Stimulated activated CD4-positive, alpha-beta T cell treated with anti-CD3 and anti-CD28 coated beads, Interleukin-2, amount 100 ng/mL, for 48 hours (primary cell): ENCODE measurements at places on chromosomes 3 and 15.

DNA sequence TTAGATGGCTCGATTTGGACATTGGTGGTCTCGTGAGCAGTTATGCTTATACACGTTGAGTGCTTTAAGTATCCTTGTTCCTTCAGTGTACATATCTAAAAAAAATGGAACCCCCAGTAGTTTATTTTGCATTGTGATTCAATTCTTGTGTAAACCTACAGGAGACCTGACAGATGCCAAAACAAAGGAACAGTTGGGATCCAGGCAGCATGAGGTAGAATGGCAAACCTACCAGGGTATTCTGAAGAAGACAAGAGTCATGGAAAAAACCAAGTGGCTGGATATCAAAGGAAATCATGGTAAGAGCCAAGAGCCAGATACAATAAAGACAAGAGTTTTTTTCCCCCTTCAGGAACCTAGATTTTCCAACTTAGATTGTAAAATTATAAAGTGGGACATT lies 2.0 kb downstream of the TMEM62 start:
- DNase-seq, result no peak

GRCh38 chr15:80026754-80027153 lies 32.7 kb upstream of the ZFAND6 start:
- no peak for DNase-seq

DNA sequence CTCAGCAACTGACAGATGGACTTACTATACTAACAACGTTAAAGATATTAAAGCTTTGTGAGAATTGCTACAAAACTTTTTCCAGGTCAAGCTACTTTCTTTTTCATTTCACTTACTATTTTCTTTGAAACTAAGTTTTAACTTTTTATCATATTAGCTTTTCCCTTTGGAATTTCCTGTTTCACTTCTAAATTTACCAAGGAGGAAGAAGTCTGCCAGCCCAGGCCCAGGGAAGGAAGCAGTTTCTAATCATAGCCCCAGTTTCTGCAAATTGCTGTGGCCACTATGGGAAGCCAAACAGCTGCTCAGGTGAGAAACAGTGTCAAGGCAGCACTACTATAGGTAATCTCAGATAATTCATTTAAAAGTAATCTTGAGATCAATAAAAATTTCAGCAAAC lies 18.4 kb downstream of the CYFIP1 start:
- no peak for DNase-seq

DNA sequence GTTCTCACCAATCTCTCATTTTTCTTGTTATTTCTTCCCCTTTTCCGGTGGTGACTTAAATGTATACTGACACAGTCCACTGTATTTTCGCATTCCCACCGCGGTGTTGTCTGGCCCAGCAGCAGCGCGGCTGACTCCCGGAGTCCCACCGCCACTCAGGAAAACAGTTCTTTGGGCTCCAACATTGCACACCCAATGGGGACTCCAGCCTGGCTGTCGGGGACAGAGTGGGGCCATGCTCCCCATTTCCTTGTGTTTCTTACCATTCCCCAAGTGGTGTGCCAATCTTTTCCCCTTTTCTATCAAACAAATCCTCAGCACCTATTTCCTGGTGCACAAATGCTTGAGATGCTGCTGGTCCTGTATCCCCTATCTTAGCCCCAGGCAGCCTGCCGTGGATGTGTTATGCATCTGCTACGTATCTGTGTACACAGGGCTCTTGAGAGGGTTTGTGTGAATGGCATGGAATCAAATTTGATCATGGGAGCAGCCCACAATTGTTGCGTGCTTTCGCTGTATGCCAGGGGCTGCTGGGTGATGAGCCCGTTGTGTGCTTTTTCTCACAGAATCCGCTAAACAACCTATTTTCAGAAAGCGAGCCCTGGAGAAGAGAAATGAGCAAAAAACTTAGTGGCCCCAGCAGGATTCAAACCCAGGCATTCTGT lies 219.1 kb upstream of the RGMA start:
- no peak for DNase-seq

- DNase-seq, result peak; percentile 27
These were observed 59.7 kb downstream of the RAP2B start for GRCh38 chr3:153221748-153222162.

DNA sequence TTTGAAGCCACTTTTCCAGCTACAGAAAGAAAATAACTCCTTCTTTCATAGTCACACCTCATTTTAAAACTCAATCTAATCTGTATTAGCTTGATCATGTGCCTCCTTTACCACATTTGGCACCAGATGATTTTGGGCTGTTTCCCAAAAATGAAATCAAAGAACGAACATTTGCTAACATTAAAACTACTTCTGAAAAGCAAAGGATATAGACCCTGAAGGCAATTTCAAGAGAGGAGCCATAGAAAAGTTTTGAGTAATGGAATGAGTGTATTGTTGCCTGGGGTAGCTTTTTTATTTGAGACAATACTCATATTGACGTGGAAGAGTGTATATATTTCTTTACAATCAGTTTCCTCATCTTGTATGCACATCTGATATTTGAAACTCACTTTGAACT lies 152.8 kb upstream of the TBL1XR1 start:
- DNase-seq, result no peak

GRCh38 chr3:125072301-125072700 lies 16.5 kb upstream of the HEG1 start:
- DNase-seq, result no peak

DNA sequence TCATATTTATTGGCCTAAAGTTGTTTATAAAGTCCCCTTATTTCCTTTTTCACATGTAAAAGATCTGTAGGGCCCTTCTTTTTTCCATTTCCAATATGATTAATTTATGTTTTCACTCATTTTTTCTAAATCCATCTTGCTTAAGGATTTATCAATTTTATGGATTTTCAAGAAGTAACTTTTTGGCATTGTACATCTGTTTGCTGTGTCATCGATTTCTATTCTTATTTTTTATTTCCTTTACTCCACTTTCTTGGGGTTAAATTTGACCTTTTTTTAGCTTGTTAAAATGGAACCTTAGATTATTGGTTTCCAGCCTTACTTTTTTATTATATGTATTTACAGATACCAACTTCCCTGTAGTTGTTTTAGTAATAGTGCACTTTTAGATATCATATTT lies 207.9 kb downstream of the LRTM1 start:
- DNase-seq, result no peak

DNA sequence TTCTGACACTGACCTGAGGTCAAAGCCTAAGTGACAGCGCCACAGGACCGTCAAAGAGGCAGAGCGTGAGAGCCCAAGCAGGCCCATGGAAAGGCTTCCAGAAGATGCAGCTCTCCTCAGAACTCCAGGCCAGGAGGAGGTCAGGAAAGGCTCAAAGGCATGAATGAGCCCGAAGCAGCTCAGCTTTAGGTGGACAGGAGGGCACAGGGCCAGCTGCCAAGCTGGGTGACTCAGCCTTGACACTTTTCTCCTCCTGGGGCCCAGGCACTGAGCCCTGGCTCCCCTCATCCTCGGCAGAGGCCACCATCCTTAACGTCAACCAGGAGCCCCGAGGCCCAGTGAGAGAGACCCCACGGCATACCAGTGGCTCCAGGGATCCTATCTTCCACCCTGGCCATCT lies 62.9 kb downstream of the ADCY5 start:
- DNase-seq, result no peak

GRCh38 chr15:75352186-75353080 lies 5.6 kb downstream of the NEIL1 start:
- DNase-seq, result no peak

DNA sequence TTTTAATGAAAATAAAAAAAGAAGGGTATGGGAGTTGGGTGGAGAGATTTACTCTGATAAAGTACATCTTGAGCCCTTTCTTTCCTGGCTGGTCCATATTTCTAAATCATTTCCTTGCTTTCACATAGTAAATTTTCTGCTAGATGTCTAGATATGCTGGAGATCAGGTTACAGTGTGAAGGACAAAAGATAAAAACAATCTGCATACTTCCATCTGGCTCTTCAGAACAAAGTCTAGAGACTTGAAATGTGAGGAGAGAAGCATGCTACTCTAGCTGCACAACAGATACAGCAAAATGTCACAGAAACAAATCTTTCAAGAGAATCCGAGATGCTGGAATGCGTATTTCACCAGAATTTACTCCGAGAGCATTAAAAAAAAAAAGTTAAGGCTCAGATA lies 42.2 kb downstream of the FOXP1 start:
- no peak for DNase-seq

- no peak for DNase-seq
These were observed 28.5 kb upstream of the SPTBN5 start for GRCh38 chr15:41922353-41922752.

- DNase-seq, result no peak
These were observed 1.7 kb downstream of the SEMA5B start for GRCh38 chr3:123025642-123026521.

GRCh38 chr3:170219850-170220249 lies 2.4 kb upstream of the PRKCI start:
- no peak for DNase-seq

- no peak for DNase-seq
These were observed 60.3 kb downstream of the TM4SF4 start for GRCh38 chr3:149534671-149535332.

DNA sequence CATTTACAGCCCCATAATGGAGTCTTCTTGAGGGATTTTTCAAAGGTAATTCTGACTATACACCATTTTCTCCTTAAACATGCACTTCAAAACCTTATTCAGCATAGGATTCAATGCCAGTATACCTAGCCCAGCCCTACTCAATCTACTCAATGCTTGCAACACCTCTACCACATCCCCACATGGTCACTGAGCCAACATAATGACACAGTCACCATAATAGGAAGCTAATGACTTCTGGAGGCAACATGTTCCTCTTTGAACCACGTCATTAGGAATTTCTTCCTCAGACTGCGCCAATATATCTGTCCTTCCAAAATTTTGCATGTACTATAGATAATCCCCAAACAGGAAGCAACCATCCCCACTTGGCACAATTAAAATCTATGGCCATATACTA lies 153.9 kb upstream of the SETMAR start:
- no peak for DNase-seq

GRCh38 chr3:178875836-178876235 lies 195.8 kb downstream of the ZMAT3 start:
- no peak for DNase-seq

DNA sequence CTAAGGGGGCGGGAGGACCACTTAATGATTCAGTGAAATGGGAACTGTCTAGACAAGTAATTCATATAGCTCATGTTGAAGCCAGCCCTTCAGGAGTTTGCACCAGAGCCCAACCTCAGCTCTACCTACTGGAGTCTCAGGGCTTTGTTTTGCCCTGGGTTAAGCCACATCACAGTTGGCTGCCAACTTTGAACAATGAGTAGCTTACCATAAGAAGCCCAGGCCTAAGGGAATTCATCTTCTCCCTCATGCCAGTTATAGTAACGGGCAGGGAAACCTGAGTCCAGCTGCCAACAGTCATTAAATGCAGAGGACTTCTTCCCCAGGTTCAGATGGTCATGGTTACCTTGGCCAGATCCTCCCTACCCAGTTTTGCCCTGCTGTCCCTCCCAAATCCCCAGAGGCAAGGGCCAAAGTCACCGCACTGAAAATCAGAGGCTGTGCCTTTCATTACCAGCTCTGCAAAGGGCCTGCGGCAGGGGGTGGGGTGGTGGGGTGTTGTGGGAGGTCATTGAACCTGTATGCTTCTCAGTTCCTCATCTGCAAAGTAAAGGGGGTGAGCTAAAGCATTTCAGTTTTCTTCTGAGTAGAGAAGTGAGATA lies 302.2 kb upstream of the NR2E3 start:
- DNase-seq, result no peak

DNA sequence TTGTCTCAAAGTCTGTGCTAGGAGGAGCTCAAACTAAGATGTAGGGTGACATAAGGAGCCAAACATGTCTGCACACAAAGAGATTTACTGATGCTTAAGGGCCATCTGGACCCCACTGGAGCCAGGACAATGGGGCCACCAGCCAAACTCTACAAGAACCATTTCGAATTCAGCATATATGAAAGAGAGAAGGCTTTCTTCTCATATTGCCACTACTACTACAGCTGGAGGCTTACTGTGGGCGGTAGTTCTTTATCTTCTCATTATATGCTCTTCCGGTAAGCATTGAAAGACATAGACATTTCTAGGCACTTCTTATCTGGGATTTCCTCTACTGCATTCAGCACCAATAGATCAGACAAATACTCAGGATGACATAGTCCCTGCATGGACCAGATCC lies 404.4 kb upstream of the PROK2 start:
- no peak for DNase-seq

DNA sequence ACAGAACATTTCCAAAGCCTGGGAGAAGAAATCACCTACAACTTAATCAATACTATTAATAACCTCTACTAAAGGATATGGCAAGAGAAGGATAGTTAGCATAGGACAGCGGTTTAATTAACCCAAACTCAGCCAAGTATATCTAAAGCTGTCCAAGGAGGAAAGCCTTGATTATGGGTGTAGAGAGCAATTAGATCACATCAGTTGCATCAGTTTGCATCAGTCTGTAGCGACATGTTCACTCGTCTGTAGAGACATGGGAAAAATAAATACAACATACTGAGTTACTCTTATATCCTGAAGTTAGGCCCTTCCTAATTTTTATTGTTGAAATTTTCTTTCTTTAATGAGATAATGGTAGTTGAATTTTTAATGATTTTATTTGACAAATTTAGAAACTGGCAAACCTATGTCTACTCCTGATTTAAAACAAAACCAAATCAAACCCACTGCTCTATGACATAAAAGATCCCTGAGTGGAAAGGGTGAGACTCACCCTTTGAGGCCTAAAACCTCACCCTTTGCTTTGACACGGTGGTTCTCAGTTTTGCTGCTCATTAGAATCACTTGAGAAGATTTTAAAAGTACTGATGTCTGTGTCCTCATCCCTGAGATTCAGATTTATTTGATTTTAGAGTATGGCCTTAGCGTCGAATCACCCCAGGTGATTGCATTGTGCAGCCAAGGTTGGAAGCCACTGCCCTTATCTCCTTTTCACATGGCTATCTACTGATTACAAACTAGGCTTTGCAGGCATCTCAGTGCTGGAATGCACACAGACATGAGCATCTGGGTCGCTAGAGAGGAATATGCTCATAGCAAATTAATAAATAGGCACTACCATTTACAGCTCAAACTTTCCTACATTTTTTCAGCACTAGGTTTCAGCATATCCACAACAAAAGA lies 2.8 kb upstream of the CLRN1 start:
- no peak for DNase-seq

DNA sequence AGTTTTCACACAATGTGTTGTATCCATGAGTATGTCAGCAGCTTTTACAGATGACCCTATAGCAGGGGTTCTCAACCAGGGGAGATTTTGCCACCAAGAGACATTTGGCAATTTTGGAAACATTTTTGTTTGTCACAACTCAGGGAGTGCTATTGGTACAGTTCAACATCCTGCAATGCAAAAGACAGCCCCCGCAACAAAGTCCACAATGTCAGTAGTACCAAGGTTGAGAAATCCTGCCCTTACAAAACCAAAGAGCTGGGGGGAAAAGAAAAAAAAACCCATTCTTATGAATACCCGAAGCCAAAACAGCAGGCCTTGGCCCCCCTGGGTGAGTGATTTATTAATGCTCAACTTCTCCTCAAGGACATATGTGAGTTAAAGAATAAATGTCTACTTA lies 99.1 kb downstream of the LARS2 start:
- DNase-seq, result no peak

- DNase-seq, result no peak
These were observed 52.7 kb downstream of the SLC25A36 start for GRCh38 chr3:140994316-140994715.

GRCh38 chr15:90286678-90287077 lies 21.2 kb downstream of the NGRN start:
- no peak for DNase-seq
